ENCODE measurements at places on chromosomes 7 and 10.

GRCh38 chr10:71429929-71430328 is 33.2 kb downstream of the CDH23 start:
- no peak for DNase-seq

- no peak for DNase-seq
Measured at GRCh38 chr10:62381385-62382102, 7.4 kb downstream of the ZNF365 start.

DNA sequence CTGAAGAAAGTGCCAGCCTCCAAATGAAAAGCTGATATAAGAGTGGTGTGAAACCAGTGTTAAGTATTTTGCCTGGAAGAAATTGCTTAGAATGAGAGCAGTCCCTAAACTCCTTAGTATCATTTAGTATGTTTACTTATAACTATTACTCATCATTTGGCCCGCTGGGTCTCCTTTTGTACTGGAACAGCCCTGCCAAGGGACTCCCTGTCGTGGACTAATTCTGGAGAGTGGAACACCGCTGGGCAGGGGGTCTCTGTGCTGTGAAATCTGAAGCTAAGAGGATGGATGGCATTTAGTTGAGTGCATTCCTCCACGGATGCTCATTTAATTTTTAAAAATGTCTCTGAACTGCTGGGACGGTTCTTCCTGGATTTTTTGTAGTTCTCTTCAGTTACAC is 889.9 kb upstream of the C7orf33 start:
- no peak for DNase-seq

- no peak for DNase-seq
Measured at GRCh38 chr10:7738536-7739407, 35.7 kb downstream of the ITIH2 start.
